ENCODE measurements at places on chromosomes 12 and 14. TPM values are rescaled to one million over a fixed set of nuclear protein-coding genes. Genes with fewer than 3 reads are reported as not detected.

GALNT8 gene
- total RNA-seq = under 0.01 TPM

GRCh38 chr14:61374284-61374683 lies 52.9 kb downstream of the PRKCH start:
- DNase-seq = no peak

DNA sequence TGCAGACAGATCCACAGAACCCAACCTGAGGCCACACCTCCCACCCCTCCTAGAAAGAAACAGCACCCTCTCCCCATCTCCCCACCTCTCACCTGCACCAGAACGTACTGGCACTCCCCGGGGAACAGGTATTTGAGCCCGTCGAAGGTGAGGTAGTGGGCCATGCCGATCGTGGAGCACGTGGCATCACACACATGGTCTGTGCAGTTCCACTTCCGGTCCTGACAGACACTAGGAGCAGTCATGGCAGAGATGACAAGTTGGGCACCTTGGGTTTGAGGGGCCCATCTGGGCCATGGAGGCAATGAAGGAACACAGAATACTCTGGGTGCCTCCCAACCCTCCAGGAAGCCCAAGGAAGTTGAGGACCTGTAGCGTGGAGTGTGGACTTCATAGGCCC lies 89.5 kb upstream of the ANO2 start:
- DNase-seq = no peak

DNA sequence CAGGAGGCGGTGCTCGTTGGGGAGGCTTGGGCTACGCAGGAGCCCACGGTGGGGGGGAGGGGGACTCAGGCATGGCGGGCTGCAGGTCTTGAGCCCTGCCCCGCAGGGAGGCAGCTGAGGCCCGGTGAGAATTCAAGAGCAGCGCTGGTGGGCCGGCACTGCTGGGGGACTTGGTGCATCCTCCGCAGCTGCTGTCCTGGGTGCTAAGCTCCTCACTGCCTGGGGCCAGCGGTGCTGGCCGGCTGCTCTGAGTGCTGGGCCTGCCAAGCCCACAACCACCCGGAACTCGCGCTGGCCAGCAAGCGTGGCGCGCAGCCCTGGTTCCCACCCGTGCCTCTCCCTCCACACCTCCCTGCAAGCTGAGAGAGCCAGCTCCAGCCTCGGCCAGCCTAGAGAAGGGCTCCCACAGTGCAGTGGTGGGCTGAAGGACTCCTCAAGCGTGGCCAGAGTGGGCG lies 3.2 kb downstream of the METTL25 start:
- no peak for DNase-seq

- no peak for DNase-seq
Observed at GRCh38 chr14:30873308-30874119, 845 bp upstream of the COCH start.

GRCh38 chr14:105817971-105818711 lies 291.8 kb downstream of the TMEM121 start:
- DNase-seq = no peak

DNA sequence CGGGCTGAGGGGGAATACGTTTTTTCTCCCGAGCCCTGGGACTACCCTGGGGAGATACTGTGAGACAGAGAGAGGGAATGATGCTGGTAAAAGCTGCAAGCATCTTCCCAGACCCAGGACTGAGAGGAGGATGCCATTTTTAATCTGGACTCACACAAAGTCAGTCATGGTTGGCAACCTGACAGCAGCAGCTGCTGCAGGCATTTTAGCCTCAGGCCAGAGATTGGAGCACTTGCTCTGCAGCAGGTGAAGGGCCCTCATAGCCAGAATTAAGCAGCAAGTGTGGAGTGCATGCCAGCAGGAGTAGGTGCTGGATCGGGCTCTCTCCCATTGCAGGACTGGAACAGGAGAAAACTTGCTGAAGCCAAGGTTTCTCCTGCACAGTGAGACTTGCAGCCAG lies 361.1 kb upstream of the CLEC14A start:
- no peak for DNase-seq

GRCh38 chr12:19036673-19037357 lies 92.7 kb upstream of the PLEKHA5 start:
- peak; percentile 31 for DNase-seq
